ENCODE measurements at places on chromosomes 4 and X. TPM values are rescaled to one million over a fixed set of nuclear protein-coding genes. Genes with fewer than 3 reads are reported as not detected.

DNA sequence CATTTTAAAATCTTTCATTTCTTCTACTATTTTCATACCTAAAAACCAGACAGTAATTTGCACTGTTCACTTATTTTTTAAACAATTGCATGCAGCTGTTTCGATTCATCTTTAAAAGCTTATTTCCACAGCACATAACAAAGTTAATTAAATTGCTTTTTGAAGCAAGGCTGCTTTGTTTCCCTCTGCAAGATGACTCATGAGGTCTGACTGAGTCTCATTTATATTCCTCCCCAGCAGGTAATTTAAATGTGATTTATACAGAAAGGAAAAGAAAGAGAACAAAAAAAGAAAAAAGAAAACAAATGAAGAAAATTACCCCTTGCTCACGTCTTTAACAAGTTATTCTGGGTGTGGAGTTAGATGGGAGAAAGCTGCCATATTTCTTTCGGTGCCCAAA lies 22.8 kb downstream of the VMA21 start:
- no peaks in the 10 kb centered on the region for H3K4me1 ChIP-seq
- H3K27ac ChIP-seq = no peak overlapping the region
- H3K4me3 ChIP-seq = no peak overlapping the region
- no peak for DNase-seq
- H3K36me3 ChIP-seq = peaks cover 2% of the 10 kb centered on the region
- no peaks in the 10 kb centered on the region for H3K27me3 ChIP-seq

The TBC1D8B gene
- total RNA-seq = 1.5 TPM

GRCh38 chrX:154549766-154550165 lies 2.3 kb downstream of the IKBKG start:
- peaks cover 47% of the 10 kb centered on the region for H3K4me1 ChIP-seq
- H3K36me3 ChIP-seq = peaks cover 38% of the 10 kb centered on the region
- DNase-seq = no peak
- H3K4me3 ChIP-seq = peak overlapping the region; percentile 45

DNA sequence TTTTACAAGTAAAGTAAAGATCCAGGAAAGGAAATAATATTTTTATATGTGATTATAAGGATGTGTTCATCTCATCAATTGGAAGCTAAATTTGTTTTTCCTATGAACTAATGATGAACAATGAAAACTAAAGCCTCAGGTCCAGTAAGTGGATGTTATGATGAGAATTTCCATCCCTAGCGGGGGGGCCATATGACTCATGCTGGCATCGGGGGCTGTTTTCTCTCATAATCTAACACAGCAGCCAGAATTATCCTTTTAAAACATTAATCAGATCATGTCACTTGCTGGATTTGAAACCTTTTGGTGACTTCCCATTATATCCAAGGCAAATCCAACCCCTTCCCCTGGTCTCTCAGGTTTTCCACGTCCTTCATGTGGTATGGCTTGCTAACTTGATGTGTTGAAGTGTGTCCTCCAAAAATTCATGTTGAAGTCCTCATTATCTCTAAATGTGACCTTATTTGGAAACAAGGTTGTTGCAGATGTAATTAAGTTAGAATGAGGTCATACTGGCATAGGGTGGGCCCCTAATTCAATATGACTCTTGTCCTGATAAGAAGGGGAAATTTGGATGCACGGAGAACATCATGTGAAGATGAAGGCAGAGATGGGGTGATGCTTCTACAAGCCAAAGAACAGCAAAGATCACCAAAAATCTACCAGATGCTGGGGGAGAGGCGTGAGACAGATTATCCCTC lies 96.8 kb downstream of the AKAP4 start:
- no peaks in the 10 kb centered on the region for H3K4me1 ChIP-seq
- H3K27me3 ChIP-seq = no peaks in the 10 kb centered on the region
- DNase-seq = no peak
- no peak overlapping the region for H3K4me3 ChIP-seq
- no peak overlapping the region for H3K27ac ChIP-seq
- no peaks in the 10 kb centered on the region for H3K36me3 ChIP-seq

DNA sequence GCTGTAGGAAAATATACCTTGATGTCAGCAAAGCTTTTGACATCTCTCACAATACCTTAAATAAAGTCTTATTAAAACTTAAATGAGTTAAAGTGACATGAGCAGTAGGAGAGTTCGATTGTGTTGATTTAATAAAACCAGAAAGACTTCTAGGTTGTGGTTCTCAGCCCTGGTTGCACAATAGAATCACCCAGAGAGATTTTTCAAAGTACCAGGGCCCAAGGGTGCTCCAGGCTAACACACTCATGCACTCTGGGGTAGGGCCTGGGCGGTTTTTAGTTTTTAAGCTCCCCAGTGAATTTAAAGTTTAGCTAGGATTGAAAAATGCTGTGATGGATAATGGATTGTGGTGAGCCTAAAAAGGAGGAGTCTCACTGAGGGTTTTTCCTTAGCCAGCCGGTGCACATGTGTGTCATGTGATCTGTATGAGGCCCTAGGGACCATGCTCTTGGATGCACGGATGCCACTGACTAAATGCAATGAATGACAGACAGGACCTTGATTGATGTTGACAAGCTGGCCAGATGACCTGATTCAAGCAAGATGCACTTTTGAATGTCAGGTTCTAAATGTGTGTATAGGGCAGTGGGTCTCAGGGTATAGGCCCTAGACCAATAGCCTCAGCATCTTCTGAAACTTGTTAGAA lies 185.0 kb downstream of the PTTG2 start:
- H3K4me1 ChIP-seq = peaks cover 4% of the 10 kb centered on the region
- DNase-seq = no peak
- H3K27me3 ChIP-seq = peaks cover 1% of the 10 kb centered on the region
- no peak overlapping the region for H3K4me3 ChIP-seq
- no peak overlapping the region for H3K27ac ChIP-seq
- H3K36me3 ChIP-seq = peaks cover 27% of the 10 kb centered on the region

DNA sequence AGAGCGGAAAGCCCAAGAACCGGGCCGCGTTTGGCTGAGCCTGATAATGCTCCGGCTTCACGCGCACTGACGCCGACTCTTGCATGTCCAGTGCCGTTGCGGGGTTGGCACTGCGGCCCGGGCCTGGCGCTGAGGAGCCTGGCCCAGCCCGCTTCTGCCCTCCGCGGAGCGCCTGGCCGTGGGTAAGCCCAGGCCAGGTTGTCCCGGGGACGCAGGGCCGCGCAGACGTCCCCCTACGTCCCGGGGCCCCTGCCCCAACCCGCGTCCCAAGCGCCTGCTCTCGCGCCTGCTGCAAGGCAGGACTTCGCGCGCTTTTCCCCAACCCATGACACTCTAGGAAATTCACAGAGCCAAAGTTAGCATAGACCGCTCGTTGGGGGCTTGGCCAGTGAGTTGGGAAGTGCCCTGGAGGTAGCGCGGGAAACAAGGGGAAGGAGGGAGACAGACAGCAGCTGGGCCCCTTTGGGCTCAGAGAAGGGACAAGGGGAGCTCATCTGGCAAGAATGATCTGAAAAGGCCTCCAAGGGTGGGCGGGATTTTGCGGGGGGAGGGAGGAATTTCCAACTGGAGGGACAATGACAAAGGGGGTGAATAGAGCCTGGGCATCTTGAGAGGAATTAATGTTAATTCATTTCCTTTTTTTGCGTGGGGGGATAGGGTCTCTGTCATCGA lies 665 bp upstream of the LRPAP1 start:
- H3K36me3 ChIP-seq = peaks cover 7% of the 10 kb centered on the region
- no peak overlapping the region for H3K27ac ChIP-seq
- H3K4me3 ChIP-seq = peak overlapping the region; percentile 96

The GSX2 gene
- total RNA-seq = not detected

GRCh38 chr4:87949961-87950360 lies 25.6 kb upstream of the SPP1 start:
- peaks cover 32% of the 10 kb centered on the region for H3K27me3 ChIP-seq
- H3K4me1 ChIP-seq = no peaks in the 10 kb centered on the region
- no peak overlapping the region for H3K27ac ChIP-seq
- DNase-seq = no peak

DNA sequence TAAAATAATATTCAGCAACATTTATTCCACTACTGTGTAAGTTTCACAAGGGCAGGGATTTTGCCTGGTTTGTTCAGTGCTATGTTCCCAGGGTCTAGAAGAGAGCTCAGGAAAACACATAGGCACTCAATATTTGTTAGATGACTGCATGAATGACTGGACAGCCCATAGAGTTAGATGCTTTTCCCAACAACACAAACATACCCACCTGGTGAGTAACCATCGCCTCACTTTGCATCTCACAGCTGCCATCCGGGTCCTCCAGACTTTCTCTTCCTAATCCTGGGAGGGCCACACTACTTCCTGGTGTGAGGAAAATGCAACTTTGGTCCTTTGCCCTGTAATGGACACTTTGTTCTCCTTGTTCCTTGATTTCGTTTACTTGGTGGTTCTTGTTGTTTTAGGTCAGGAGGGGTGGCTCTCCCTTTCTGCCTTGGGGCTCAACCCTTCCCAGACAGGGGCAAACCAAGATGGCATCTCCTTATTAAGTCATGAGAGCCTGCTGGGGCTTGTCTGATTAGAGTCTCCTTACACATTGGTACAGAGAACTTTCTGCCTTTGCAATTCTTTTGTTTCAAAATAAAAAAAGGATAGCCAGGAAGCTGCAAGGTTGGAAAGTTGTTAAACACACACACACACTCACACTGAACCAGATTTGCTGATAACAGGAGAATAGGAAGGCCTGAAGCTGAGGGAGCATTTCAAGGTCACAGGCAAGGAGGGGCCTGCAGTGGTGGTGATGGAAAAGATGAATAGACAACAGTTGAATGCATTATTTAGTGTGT lies 190.6 kb downstream of the MID1IP1 start:
- no peak overlapping the region for H3K4me3 ChIP-seq
- no peaks in the 10 kb centered on the region for H3K4me1 ChIP-seq
- H3K27ac ChIP-seq = no peak overlapping the region
- H3K27me3 ChIP-seq = no peaks in the 10 kb centered on the region

DNA sequence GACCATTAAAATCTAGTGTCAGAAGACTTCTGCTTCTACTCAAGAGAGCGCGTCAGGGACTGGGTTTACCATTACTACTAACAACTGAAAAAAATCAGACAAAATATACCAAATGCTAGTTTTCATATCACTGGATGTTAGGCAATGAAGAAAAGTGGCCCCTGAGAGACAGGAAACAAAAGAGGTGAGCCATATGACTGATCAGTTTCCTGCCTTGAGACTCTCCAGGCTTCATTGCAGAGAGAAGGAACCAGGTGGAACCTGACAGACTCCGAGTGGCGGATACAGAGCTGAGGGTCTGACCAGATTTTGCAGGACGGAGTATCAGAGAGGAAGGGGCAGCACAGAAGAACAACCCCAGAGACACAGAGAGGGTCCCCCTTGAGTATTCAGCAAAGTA lies 86.3 kb downstream of the C4orf51 start:
- no peaks in the 10 kb centered on the region for H3K27me3 ChIP-seq
- DNase-seq = no peak
- H3K36me3 ChIP-seq = peaks cover 52% of the 10 kb centered on the region
- H3K4me3 ChIP-seq = no peak overlapping the region

The FAM47A gene
- not detected for total RNA-seq

DNA sequence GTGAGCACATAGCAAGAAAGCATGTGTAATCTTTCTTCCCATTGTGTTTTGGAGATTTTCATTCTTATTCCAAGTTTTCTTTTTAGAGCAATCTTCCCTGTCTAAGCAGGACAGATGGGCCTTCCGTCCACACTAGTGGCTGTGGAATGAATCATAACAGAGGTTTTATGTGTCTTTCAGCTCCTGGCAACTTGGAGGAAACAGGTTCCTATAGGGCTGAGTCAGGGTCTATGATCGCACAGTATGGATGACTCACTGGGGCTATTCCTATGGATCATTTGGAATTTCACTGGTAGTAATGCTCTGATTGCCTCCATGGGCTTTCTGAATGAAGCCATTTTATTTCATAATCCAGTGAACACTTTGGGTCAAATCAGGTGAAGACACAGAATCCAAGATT lies 51.8 kb upstream of the CBLL2 start:
- no peak overlapping the region for H3K27ac ChIP-seq
- no peak overlapping the region for H3K4me3 ChIP-seq
- no peaks in the 10 kb centered on the region for H3K36me3 ChIP-seq

The SLC10A6 gene
- total RNA-seq = not detected

The UVSSA gene
- total RNA-seq = 22.2 TPM

DNA sequence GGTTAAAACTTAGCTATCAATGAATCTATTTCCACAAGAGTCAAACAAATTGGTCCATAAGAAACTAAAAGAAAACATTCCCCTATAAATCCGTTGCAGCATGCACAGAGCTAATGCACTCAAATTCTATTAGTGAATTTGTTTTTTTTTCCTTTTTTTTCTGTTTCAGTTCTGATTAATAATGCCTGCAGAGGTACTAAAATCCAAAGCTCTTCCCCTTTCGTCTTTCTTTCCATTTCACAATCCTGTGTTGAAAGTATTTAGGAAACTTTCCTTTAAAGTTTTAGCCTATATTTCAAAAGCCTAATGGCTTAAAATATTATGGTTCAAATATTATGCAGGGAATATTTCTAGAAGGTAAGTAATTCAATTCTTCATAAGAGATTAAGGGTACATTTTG lies 45.9 kb upstream of the VEGFD start:
- H3K27me3 ChIP-seq = peaks cover 14% of the 10 kb centered on the region
- no peak overlapping the region for H3K4me3 ChIP-seq

DNA sequence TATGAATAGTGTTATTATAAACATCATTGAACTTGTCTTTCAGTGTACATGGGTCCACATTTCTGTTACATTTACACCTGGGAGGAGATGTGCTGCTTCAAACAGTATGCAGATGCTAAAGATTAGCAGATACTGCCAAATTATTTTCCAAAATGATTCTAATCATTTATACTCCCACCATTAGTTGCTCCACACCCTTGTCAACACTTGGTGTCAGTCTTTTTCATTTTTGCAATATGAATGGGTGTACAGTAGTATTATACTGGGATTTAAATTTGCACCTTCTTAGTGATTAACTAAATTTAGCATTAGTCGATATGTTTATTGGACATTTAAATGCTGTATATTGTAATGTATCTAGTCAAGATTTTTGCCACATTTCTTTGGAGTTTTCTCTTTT lies 131.6 kb upstream of the GRID2 start:
- H3K27ac ChIP-seq = no peak overlapping the region
- H3K36me3 ChIP-seq = no peaks in the 10 kb centered on the region
- H3K4me1 ChIP-seq = no peaks in the 10 kb centered on the region
- no peak overlapping the region for H3K4me3 ChIP-seq
- H3K27me3 ChIP-seq = no peaks in the 10 kb centered on the region

- DNase-seq = no peak
- H3K27me3 ChIP-seq = no peaks in the 10 kb centered on the region
- H3K27ac ChIP-seq = no peak overlapping the region
- no peak overlapping the region for H3K4me3 ChIP-seq
- H3K36me3 ChIP-seq = no peaks in the 10 kb centered on the region
- H3K4me1 ChIP-seq = peaks cover 19% of the 10 kb centered on the region
Observed at GRCh38 chrX:104105330-104106262, 6.7 kb upstream of the ZCCHC18 start.

The MUC7 gene
- total RNA-seq = not detected

The RNF113A gene
- total RNA-seq = 33.0 TPM

The CXCL11 gene
- 0.28 TPM for total RNA-seq

DNA sequence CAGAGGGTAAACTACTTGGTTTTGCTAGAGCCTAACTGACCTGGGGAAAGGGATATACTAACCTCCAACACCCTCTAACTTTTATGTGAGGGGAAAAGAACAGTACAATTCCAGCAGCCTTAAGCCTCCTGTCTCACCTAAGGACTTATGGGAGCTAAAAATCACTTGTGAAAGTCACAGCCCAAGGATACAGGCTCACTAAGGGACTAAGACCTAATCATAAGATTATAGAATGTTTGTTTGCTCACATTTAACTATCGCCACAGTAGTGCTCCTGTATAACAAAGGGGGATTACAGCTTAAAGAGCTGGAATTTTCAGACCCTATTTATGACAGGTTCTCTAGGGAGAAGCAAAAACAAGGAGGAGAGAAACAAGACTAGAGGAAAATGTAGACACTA lies 548.7 kb downstream of the DACH2 start:
- no peak overlapping the region for H3K4me3 ChIP-seq
- no peak for DNase-seq
- no peaks in the 10 kb centered on the region for H3K27me3 ChIP-seq
- H3K27ac ChIP-seq = no peak overlapping the region
- H3K36me3 ChIP-seq = no peaks in the 10 kb centered on the region
- no peaks in the 10 kb centered on the region for H3K4me1 ChIP-seq

All from activated CD4-positive, alpha-beta memory T cell treated with anti-CD3 and anti-CD28 coated beads, Interleukin-2, amount 10 ng/mL, durations not matched to agents 7 days and 5 days (primary cell).